ENCODE measurements at places on chromosomes 7 and 10.

DNA sequence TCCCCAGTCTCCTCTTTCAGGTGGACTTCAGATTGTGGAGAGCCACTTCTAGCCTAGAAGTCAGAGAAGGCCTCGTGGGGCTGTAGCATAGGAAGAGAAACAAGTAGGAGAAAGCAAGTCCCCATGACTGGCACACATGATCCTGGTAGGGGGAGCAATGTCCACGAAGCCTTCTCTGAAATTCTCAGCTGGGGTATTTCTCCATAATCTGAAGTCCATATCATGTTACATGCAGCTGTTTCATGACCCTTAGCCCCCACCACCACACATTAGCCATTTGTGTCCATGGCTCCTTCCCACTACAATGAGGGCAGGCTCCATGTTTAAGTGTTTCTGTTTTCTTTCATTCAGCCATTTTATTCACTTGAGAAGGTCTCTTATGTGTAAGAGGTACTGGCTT is 43.2 kb downstream of the LAMB4 start:
- DNase-seq = no peak

DNA sequence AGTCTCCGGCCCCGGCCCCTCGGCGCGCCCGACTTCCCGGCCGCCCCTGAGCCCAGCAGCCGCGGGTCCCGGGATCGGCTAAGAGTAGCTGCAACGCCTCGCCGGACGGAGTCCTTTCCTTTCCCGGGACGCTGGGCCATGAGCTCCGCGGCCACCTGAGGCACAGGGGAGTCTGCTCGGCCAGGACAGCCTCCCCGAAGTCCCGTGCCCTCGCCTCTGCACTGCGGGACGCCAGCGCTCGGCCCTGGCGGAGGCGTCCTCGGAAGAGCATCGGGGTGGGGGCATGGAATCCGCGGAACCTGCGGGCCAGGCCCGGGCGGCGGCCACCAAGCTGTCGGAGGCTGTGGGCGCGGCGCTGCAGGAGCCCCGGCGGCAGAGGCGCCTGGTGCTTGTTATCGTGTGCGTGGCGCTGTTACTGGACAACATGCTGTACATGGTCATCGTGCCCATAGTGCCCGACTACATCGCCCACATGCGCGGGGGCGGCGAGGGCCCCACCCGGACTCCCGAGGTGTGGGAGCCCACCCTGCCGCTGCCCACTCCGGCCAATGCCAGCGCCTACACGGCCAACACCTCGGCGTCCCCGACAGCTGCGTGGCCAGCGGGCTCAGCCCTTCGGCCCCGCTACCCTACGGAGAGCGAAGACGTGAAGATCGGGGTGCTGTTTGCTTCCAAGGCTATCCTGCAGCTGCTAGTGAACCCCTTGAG is 502 bp downstream of the SLC18A3 start:
- DNase-seq = no peak

DNA sequence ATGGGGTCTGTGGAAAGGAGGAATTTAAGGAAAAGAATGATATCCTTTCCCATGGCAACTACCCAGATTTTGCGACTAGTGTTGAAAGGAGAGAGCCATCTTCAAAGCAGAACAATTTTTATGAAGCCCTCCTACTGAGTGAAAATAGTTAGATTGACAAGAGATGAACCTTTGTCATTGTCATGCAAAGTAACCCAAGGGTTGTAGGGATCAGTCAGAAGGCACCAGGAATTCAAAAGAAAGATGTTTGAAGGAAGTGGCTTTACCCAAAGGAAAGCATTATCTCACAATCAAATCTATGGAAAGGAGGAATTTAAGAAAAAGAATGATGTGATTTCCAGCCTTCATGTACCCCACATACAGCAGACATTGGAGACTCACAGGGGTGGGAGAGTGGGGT is 544.4 kb downstream of the IPMK start:
- DNase-seq = no peak

GRCh38 chr10:81472927-81473470 is 402.0 kb upstream of the NRG3 start:
- no peak for DNase-seq

DNA sequence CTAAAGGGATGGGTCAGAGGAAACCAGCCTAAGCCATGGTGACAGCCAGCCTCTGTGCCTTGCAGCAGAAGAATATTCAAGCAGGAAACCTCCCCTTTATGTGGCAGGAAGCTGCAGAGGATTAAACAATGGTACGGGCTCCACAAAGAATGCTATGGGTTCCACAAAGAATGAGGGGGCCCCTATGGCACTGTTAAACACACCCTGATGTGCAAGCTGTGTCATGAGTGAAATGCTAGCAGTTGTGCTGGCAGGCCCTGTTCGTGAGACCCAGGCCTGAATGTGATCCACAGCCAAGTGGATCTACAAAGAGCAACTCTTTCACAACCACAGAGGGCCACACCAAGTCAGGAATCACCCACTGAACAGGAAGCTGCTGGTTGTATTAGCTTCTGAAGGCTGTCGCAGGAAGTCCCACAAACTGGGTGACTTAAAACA is 68.9 kb downstream of the MYOF start:
- peak; percentile 20 for DNase-seq

DNA sequence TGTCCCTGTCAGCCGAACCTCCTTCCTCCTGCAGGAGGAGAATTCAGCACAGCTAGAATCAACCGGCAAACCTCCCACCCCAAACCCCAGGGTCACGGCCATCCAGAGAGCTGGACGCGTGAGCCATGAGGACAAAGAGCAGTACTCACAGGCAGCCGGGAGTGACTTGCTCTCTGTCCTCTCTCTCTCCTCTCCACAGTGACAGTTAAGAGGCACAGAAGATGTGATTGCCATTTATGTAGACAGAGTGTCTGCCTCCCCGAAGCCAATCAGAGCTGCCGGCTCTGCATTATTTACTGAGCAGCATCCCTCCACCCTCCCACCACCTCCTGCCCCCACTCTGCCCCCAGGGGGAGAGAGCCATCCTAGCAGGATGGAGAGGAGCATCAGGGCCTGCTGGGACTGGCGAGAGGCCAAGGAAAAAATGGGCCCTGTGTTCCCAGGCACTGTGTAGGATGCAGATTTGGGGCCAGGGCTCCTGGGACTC is 4.3 kb downstream of the DDC start:
- no peak for DNase-seq

GRCh38 chr10:12107781-12108180 is 21.7 kb upstream of the SEC61A2 start:
- DNase-seq = no peak

DNA sequence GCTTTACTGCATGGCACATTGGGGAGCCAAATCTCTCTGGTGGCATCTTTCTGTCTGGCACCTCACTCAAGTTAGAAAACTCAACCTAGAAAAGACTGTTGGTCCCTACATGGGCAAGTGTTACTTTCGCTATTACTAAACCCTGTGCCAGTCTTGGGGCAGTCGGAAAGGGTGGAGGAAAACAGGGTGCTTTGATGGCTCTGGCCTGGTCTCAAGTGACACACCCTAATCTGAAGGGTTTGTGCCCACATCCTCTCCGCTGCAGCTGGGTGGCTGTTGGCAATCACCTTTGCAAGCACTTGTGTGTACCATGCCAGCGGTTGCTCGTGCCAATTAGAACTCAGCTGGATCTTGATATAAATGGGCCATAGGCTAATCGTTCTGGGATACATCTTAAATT is 159.8 kb upstream of the ITGB1 start:
- DNase-seq = no peak

GRCh38 chr10:5493691-5494090 is 5.7 kb downstream of the CALML5 start:
- DNase-seq = no peak

- DNase-seq = no peak
Observed at GRCh38 chr10:67487906-67488619, 207.9 kb downstream of the CTNNA3 start.

- DNase-seq = no peak
Observed at GRCh38 chr7:157401567-157402387, 65.0 kb downstream of the DNAJB6 start.

DNA sequence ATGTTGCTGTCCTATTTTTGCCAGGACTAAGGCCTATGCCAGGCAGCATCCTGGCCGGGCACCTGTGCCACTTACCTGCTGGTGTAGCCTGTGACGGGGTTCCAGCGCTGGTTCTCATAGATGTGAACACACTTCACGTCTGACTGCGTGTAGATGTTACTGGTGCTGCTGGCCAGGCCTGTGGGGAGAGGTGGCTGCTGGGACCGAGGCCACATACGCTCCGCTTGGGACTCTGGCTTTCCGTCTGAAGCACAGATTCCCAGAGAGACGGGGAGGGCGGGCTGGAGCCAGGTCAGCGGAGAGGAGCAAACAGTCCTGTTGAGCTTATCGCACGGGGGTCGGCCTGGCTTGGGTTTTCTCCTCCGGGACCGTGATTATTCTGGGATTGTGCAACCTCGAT is 16.7 kb downstream of the BHLHA15 start:
- no peak for DNase-seq

DNA sequence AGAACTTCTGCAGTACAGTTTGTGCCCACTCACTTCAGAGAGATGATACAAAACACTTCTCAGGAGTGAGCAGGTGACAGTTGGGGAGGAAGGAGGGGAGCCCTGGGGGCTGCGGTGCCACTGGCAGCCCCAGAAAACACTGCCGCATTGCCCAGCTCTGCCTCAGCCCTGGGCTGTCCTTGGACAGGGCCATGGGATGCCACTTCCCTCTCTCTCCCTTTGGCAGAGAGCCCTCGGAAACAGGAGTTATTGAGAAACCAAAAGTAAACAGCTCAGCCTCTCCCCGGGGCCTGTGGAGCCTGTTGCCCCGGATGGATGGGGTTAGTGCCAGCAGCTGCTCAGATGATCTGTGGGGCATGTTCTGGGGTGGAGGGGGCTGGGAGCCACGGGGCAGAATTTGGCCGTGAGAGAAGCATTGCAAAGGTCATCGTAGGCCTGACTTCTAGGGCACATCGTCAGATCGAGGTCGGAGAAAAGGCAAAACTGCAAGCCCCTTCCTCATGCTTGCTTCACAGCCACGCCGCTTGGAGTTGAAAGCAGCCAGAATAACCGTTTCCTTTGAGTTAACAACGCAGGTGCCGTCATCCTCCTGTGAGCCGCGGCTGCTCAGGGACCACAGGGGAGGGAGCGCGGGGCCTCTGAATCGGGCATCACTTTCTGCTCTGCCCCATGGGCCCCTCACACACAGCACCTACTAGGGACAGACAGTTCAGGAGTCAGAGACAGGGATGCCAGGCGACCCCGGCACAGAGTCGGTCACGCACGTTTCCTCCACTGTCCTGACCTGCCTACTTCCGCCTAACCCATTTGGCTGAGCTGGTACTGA is 256.4 kb downstream of the CAMK1D start:
- peak; percentile 87 for DNase-seq

GRCh38 chr10:120727001-120727400 is 124.2 kb upstream of the WDR11 start:
- DNase-seq = no peak

DNA sequence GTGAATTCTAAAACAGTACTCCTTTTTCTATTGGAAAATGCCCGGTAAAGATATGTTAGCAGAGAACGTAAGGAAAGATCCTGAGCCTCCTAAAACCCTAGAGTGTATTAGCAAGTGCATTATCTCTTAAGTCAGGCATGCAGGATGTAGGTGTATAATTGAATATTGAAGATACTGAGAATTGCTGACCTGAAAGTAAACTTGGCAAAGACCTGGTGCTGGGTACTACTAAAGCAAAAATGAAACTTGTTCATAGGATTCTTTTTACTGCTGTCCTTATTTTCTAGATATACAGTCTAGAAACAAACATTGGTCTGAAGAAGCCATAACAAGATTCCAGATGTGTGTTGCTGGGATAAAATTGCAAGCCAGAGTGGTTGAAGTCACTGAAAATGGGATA is 18.8 kb upstream of the VWA2 start:
- DNase-seq = no peak

DNA sequence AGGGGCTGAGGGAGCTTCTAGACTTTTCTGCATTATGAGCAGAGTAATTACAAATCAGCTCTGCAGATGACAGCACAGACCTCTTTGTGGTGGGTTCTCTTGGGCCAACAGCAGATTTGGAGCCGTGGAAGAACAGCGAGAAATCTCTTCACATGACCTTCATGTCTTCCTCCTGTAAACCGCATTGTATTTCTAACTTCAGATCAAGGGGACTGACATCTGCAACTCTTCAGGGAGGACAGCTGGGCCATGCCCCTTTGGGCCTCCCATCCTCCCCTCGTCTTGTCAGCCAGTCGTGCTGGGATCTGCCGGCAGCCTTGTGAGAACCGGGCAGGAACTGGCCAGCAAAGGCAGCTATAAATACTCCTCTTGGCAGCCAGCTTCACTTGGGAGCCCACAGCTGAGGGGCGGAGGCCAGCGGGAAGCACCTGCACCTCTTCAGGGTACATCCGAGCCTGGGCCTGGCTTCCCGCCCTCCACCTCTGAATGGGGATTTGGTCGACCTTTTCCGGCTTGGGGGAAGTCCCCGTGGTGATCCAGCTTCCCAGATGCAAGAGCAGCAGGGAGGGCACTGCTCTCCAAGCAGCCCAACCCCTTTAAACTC is 54.7 kb downstream of the STEAP1B start:
- no peak for DNase-seq

- no peak for DNase-seq
Observed at GRCh38 chr7:30285067-30285535, 704 bp downstream of the ZNRF2 start.

DNA sequence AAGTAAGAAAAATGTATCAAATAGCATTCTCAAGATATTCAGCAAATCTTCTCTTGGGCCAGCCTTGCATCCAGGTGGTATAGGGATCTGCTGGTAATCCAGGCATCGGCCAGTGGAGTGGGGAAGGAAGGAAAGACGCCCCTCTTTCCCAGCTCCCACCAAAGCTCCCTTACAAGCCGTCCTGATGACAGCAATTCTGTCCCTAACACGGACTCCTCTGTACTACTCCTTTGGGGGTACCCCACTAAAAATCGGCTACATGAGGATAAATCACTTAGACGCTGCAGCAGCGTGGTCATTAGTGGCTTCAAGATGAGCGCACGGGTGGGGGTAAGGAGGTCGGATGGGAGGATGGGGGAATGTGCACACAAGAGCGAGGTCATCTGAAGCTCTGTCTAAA is 24.7 kb upstream of the NUB1 start:
- no peak for DNase-seq

DNA sequence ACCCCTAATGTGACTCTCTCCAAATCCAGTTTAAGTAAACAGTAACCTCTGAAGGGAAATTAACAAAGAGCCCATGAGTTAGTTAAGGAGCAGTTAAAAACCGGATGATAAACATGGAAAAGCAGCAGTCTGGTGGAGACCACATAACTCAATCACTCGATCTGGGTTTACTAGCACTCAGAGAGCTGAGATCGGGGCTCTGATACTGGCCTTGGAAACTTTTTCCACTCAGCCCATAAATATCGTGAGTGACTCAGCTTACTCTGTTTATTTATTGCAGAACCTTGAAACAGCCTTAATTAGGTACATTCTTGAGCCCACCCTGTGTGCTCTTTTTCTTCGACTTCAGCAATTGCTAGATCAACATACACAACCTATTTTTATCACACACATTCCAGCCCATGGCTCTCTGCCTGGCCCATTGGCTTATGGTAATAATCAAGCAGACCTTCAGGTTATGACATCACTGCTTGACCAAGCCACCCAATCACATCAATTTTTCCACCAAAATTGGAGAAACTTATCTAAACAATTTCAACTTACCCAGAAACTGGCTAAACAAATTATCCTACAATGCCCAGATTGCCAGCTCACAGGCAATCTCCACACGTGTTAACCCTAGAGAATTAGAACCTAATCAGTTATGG is 82.2 kb upstream of the GPR22 start:
- no peak for DNase-seq

Measured in AG08395 (cell line).